ENCODE measurements at places on chromosomes 3 and 15.

GRCh38 chr3:48501196-48501595 is 2.8 kb downstream of the SHISA5 start:
- DNase-seq = no peak

GRCh38 chr3:177692304-177692975 is 495.2 kb upstream of the TBL1XR1 start:
- no peak for DNase-seq

- DNase-seq = no peak
Observed at GRCh38 chr15:74168711-74169126, 4.8 kb upstream of the ISLR start.

GRCh38 chr3:177992993-177993970 is 543.0 kb upstream of the KCNMB2 start:
- DNase-seq = no peak

DNA sequence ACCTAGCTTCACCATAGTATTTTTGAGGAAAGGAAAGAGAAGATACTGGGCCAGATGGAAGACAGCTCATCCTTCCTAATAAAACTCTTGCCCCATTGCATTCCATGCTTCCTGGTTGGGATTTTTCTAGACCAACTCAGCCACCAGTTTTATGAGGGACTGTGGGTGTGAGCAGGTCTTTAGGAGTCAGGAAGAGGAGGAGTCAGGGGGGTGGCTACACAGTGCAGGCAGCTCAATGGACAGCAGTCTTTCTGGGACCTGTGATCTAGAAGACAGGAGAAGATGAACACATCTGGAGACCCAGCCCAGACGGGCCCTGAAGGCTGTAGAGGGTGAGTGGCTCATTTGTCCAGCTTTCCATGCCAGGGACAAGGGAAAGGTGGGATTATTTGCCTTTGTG is at the start of gene NOX5:
TSS of gene NOX5 (plus strand) at position 242 of the 400 bp plus-strand sequence. CDS start at position 283, 41 bp downstream.
- no peak for DNase-seq

DNA sequence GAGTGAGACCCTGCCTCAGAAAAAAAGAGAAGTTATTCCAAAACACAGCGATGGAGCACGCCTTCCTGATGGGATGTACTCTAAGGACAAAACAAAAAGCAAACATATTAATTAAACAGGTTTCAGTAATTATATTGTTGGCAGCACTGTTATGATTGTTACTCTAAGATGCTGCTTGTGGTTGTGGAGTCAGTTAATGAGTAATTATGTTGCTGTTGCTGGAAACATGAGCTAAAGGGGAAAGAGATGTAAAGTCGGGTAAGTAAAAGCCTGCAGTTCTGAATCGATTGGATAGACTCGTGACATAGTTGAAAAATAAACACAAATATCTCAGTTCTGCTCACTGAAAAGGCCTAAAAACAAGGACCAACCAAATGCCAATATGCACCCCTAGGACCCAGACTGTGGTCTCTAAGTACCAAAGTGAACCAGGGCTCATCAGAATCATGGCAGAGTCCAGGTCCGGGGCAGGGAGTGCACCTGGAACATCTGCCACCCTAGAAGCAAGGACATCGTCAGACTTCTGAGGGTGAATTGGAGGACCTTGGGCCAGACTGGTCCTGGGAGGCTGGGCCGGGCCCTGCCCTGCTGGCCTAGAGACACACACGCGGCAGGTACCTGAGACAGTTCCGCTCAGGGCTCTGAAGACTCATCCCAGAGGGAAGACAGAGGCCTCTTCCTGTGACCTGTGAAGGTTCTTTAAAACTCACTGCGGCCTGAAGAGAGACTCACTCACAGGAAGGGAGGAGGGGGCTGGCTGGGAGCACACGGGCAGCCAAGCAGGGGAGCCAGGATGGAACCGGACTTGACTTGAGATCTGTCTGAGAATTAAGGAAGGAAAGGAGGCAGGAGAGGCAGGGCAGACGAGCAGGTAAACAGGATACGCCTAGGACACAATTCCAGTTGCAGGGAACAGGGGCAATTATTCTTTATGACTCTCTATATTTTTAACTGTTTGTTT is 140.5 kb downstream of the LRRK1 start:
- no peak for DNase-seq

- no peak for DNase-seq
Observed at GRCh38 chr3:197539651-197540051, 16.1 kb downstream of the BDH1 start.

GRCh38 chr3:118618247-118619040 is 416.2 kb downstream of the IGSF11 start:
- no peak for DNase-seq

DNA sequence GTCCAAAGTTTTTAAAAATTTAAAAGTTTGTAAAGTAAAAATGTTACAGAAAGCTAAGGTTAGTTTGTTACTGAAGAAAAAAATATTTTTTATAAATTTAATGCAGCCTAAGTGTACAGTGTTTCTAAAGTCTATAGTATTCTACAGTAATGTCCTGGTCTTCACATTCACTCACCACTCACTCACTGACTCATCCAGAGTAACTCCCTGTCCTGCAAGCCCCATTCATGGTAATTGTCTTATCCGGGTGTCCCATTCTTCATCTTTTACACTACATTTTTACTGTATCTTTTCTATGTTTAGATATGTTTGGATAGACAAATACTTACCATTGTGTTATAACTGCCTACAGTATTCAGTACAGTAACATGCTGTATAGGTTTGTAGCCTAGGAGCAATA is 36.7 kb upstream of the ATP10A start:
- no peak for DNase-seq

- DNase-seq = no peak
Observed at GRCh38 chr3:193271101-193271840, 30.2 kb downstream of the PLAAT1 start.

DNA sequence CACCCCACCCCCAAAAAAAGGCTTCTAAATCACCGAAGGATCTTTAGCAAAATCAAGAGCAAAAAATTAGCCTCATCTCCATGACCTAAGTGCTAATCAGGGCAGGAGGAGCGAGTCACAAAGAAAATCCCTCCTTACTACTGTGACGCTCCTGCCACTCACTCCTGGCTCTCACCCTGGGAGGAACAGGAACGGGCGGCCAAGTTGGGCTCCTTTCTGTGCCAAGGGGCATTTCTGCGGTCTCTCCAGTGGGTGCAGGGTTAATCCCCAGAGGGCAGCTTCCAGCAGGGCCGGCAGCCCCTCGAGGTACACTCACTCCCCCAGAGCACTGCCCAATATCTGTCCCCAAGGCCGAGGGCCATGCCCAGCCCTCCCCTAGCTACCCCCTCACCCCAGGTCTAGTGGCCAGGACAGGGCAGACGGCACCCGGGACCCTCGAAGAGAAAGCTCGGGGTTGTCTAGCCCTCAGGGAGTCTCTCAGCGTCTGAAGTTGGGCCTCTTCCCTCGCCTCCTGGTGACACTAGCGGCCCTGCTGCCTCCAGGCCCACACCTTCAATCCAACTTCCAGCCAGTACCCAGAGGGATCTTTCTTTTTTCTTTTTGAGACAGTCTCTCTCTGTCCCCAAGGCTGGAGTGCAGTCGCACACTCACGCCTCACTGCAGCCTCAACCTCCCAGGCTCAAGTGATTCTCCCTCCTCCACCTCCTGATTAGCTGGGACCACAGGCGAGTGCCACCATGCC is 706 bp downstream of the CAV3 start:
- DNase-seq = no peak

DNA sequence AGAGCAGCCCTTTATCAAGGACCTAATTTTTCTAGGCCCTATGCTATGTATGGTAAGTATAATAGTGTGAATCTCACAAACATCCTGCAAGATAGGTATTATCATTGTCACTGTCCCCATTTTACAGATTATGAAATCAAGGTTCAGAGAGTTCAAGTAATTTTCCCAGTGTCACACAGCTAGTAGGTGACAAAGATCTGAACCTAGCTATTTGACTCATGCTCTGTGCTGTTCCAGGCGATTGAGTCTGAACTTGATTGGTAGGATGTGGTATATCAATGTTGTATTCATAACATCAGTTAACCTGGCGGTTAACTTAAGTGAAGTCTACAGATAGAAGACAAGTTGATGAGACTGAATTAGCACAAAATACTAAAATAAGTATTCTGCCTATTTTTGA is 229.9 kb downstream of the CHST2 start:
- no peak for DNase-seq

DNA sequence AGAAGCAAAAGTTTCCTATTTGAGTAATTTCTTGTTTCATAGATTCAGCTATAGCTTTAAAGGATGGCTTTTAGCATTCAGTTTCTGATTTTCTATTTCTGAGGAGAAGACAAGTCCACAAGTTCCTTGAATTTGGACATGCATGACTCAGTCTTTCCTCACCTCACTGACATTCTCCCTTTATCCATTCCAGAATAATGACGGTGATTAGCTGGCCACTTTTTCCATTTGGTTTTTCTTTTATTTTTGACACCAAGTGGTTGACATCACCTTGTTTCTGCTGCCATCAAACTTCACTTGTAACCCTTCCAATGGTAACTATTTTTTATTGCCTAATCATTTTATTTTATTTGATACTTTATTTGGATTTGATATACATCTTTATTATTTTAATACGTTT is 404.4 kb upstream of the KCNMB2 start:
- no peak for DNase-seq

DNA sequence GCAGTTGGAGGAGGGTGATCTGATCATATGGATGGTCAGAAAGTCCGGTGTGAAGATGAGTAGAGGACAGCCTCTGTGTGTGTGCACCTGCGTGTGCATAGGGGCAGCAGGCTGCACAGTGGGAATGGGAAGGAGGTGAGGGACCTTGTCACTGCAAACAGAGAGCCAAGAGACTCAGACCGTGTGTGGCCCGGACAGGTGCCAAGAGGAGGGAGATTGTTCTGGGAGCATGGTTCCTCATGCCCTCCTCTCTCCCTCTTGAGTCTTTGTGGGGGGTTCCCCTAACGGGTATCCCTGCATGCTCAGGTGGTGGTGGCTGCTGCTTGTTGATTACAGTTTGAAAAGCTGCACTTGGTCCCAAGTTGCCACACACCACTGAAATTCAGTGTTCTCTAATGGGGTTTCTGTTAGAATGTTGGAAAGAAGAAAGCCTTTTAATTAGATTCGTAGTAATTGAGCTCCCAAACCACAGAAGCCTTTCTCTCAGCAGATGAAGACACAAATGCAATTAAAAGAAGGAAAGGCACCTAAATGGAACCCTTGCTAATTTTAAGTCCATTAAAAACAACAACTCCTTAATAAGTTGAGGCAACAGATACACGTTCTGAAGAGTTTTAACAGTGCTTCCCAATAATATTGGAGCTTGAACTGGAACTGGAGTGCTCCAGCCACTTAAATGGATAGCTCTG is 68.9 kb downstream of the CHRNA7 start:
- DNase-seq = no peak

GRCh38 chr3:35137612-35138011 is 501.7 kb upstream of the ARPP21 start:
- DNase-seq = no peak

- DNase-seq = no peak
Observed at GRCh38 chr15:72369964-72370363, 5.8 kb downstream of the HEXA start.

GRCh38 chr3:181076558-181076957 is 87.0 kb upstream of the DNAJC19 start:
- DNase-seq = no peak

GRCh38 chr3:141738891-141739363 is 829 bp downstream of the RNF7 start:
- DNase-seq = no peak

- peak; percentile 30 for DNase-seq
Observed at GRCh38 chr3:128322030-128323022, 144.4 kb downstream of the DNAJB8 start.

DNA sequence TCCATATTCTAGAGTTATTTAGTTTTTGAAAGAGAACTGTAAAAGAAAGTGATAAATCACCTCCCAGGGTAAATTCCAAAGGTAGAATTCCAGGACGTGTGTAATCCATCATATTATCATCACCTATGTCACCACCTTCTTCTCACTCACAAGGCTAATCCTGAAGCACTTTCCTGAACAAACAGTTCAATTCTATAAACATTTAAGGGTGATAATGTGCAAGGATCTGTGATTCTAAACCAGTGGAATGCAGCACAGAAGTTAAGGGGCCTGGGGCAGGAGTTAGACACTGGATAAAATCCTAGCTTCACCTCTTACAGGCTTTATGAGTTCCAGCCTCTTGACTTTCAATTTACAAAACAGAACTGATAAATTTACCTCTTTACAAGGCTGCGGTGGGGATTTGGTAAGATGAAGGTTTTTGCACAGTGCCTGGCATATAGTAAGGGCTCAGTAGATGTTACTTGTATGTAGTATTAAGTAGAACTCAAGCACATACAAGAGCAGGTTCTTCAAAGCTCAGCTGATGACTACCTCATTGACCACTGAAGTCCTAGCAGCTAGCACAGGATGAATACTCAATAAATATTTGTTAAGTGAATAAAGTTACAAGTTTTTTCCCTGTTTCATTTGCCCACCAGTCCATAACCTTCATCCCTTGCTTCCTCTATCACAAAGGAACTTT is 47.3 kb upstream of the CCDC80 start:
- no peak for DNase-seq

DNA sequence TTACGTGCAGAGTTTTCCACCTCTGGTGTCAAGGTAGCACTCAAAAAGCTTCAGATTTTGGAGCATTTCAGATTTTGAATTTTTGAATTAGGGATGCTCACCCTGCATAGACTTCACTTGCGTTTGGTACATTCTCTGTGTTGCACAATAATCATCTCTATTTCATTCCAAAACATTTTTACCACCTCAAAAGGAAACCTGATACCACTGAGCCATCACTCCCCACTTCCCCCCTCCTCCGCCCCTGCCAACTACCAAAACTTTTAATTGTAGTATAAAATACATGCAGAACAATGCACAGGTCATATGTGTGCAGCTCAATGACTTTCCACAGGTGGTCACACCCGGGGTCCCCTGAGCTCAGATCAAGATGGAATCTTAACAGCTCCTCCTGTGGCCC is 208.8 kb downstream of the SV2B start:
- no peak for DNase-seq

- no peak for DNase-seq
Observed at GRCh38 chr3:194995334-194995733, 275.6 kb downstream of the XXYLT1 start.

DNA sequence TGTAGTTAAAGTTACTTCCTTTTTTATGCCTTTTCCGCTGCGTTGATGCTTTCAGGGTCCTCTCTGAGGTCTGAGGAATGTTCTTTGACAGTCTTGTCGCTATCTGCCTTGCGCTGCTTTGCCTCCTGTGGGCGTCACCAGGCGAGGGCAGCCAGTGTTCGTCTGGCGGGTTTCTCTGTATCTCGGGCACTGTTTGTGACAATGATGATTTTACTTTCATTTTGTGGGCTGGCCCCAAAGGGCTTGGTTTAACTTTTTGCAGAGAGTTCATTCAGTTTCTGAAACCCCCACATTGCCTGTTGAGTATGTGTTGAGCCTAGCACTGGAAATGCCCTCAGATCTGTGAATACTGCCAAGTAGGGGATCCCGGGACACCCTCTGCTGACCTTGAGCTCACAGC is 24.6 kb upstream of the SACM1L start:
- DNase-seq = peak; percentile 62

DNA sequence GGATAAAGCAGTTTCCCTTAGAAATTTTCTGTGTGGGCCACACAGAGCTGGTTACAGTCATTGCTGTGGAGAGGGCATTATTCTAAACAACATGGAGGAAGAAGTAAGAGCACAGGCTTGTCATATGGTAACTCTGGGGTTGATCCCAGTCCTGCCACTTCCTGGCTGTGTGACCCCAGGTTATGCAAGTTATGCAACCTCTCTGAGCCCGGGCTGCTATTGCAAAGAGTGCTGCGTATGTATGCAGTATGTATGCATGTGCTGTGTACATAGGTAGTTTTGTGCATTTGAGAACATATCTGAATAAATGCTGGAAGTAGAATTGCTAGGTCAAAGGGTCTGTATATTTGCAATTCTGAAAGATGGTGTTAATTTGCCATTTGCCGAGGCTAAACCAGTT is 9.2 kb downstream of the SPSB4 start:
- DNase-seq = no peak

All from activated effector memory CD4-positive, alpha-beta T cell treated with Interleukin-2 at 50 U/mL for 16 hours (primary cell).